ENCODE measurements at places on chromosomes 7 and 10.
A peak's percentile ranks its signal among the peaks of the same experiment; 100 is the strongest.

DNA sequence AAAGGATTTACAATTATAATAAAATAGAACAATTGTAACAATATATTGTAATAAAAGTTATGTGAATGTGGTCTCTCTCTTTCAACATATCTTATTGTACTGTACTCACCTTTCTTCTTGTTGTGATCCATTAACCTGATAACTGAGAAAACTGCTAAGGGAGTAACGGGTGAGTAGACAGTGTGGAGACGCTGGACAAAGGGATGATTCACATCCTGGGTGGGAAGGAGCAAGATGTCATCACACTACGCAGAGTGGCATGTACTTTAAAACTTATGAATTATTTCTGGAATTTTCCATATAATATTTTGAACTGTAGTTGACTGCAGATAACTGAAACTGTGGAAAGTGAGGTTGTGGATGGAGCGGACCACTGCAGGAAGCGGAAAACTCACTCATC, 91.2 kb upstream of the PLPP4 start:
- DNase-seq: no peak

DNA sequence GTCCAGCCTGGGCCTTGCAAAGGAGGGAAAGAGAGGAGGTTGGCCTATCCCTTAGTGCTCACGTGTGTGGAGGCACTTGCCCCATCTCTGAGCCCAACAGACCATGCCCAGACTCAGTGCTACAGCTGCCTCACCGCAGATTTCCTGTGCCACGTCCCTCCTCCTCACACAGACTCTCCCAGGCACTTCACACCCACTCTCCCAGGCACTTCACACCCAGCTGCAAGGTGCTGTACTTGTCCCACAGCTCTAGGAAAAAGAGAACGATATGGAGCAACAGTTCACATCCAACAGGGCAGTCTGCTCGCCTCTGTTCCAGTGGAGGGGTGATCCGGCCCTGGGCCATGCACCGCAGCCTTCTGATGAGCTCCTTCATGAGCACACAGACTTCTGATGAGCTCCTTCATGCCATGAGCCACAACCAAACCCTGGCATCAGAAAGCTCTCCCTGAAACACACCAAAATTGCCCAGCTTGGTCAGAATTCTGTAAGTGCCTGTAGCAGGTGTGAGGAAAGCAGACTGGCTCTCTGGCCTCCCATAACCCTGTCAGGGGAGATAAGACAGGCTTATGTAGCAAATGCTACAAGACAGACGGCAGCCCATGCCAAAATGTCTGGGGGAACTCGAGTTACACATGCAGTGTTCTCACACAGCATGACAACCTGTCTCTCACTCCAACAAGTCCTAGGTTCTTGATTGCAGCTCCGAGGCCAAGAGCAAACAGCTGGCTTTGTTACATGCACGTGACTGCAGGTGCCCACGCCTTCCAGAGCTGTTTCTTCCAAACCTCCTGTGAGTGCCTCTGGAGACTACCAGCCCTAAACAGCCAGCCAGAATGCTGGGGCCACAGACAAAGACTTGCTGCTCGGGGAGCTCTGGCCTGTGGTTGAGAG, 348.5 kb downstream of the GRID1 start:
- no peak for DNase-seq

DNA sequence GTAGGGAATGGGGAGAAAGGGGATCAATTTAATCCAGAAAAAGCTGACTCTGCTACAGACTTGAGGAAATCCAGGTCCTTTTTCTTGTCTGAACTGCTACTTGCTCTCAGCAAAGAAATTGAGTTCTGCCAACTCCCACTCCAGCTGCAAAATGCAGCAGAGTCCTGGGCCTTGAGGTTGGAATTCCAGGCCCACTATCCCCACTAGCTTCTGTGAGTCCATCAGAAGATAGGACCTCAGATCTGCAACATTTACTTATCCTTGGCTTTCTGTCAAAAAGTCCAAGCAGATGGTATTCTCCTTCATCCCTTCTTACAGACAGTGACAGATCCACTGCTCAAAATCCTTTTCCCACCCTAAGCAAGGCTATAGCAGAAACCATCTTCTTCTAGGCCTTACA, 219.2 kb downstream of the ARHGAP12 start:
- DNase-seq: no peak

- DNase-seq: no peak
Observed at GRCh38 chr10:60351191-60351853, 38.4 kb downstream of the ANK3 start.

- DNase-seq: peak; percentile 72
Observed at GRCh38 chr10:44864637-44865288, 46.4 kb upstream of the TMEM72 start.

- DNase-seq: no peak
Observed at GRCh38 chr10:103620891-103621782, 127.6 kb downstream of the NEURL1 start.

GRCh38 chr7:107505997-107506673, 36.3 kb downstream of the GPR22 start:
- no peak for DNase-seq

All from stimulated activated CD4-positive, alpha-beta T cell treated with anti-CD3 and anti-CD28 coated beads, TNF-alpha, amount 100 ng/mL, for 48 hours (primary cell).